ENCODE measurements at places on chromosomes 12 and 14. TPM values are rescaled to one million over a fixed set of nuclear protein-coding genes. Genes with fewer than 3 reads are reported as not detected.

Gene DNAH10
- total RNA-seq: 0.32 TPM

Gene DAO
- not detected for total RNA-seq

Gene ACOT6
- not detected for total RNA-seq

Gene MYH6
- not detected for total RNA-seq

Gene ANO2
- not detected for total RNA-seq

Measured in bronchial smooth muscle cell (primary cell).